Uterus (tissue), 4 donors: ENCODE measurements at places on chromosomes 5 and 9. TPM values are rescaled to one million over a fixed set of nuclear protein-coding genes. Genes with fewer than 3 reads are reported as not detected.

DNA sequence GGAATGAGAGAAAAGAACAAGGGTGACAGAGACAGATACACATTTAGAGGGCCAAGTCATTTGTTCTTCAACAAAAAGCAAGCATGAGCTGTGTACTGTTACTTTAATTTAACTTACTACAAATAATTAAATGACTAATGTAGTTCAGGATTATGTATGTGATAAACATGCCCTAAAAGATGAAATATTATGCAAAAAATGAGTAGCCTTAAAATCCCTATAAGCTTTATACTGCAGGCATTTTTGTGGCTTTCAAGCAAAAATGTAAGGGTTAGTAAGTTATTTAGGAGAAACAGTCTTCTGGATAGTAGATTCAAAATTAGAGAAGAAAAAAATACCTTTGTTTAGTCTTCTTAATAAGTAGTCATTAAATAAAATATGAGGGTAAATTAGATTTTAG, 431.2 kb downstream of the CSNK1G3 start:
- DNase-seq = no peak

The TRIM7 gene
- total RNA-seq = 1.9 TPM

The RAB14 gene
- total RNA-seq = 69.0 TPM

The PKD2L2 gene
- not detected for total RNA-seq

GRCh38 chr5:82540301-82540700, 262.1 kb upstream of the RPS23 start:
- no peak for DNase-seq

- DNase-seq = no peak
These were observed 16.9 kb upstream of the PLCXD3 start for GRCh38 chr5:41527201-41527779.

DNA sequence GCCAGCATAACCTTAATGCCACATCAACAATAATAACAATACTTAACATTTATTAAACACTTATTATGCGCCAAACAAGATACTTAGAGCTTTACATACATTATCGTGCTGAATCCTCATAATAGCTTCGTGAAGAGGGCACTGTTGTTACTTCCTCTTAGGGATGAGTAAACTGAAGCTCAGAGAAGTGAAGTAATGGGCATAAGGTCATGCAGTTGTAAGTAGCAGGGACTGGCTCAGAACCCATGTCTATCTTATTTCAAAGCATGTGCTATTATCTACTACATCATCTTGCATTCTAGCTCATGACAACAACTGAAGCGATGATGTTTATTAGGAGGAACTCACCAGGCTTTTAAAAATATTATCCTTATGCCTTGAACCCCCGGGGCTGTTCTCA, 34.9 kb upstream of the PPP3R2 start:
- DNase-seq = no peak

DNA sequence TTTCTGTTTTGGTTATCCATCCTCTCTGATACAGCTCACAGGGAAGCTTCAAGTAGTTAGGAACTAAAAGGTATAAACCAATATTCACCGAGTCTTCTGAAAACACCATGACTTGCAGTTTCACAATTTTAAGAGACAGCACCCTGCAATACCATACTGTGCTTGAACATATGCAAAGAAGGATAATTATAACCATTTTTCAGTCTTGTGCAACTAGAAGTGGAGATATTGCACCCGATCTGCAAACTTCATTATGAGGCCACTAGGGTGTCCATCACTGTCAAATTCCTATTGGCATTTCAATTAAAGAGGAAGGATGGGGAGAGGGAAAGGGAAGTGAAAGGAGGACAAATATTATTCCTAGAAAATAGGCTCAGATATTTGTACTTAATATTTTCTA, 32.4 kb upstream of the CEP120 start:
- no peak for DNase-seq

DNA sequence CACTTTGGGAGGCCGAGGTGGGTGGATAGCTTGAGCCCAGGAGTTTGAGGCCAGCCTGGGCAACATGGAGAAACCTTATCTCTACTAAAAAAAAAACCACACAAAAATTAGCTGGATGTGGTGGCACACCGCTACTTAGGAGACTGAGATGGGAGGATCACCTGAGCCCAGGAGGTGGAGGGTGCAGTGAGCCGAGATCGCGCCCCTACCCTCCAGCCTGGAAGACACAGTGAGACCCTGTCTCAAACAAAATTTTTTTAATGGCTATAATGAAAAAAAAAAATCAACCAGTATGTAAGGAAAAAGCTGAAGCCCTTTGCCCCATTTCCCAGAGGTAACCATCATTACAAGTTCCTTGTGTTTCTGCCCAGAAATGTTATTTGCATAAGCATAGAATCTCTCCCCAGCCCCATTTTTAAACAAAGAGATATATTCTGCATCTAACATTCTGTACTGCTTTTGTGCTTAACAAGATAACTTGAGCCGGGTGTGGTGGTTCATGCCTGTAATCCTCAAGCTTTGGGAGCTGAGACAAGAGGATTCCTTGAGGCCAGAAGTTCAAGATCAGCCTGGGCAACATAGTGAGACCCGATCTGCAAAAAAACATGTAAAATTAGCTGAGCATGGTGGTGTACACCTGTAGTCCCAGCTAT, 35.1 kb upstream of the KCNIP1 start:
- DNase-seq = no peak

The PTGS1 gene
- 11.8 TPM for total RNA-seq

GRCh38 chr5:14081791-14082190, 61.4 kb upstream of the TRIO start:
- DNase-seq = no peak

The FOXD4L3 gene
- total RNA-seq = not detected

- no peak for DNase-seq
These were observed 68.2 kb downstream of the DOCK2 start for GRCh38 chr5:169705322-169705721.

GRCh38 chr9:130028493-130029222, 14.3 kb downstream of the FNBP1 start:
- no peak for DNase-seq

The IL5 gene
- total RNA-seq = not detected

DNA sequence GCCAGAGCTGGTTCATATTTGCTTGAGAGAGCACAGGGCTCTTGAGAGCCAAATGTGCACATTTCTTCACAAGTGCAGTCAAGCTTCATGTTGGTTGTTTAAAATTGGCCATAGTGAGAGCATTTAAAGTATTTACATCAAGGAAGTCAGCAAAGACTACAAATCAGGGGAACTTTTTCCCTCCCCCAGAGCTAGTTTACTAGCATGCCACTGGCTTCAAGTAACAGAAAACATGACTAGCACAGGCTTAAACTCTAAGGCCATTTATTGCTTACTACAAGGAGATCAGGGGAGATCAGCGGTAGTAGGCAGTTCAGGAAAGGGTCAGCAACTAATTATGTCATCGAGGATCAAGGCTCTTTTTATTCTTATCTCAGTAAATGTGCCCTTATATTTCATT, 11.0 kb upstream of the CCDC171 start:
- no peak for DNase-seq

DNA sequence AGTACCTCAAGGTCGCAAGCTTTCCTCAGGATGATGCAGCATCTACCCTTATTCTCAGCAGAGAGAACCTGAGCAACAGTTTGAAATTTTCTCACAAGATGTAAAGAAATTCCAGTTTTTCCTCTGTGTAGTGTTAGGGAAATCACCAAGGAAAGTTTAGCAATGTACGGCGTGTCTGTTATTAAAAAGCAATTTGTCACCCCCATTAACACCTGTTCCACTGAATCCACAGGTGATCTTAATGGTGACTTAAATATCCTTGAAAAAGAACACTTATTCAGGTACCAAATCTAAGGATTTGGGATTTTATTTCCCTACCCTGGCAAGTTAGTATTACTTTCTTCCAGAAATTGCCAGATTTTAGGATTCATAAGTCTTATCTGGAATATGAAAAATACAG, 77.9 kb upstream of the ATP10B start:
- DNase-seq = no peak

GRCh38 chr5:40798012-40798800, at the start of gene PRKAA1:
TSS of gene PRKAA1 (minus strand) at chr5:40798374. CDS start at chr5:40798189, 185 bp downstream.
- DNase-seq = peak; percentile 91

The RC3H2 gene
- 69.0 TPM for total RNA-seq

The SLC36A3 gene
- total RNA-seq = not detected

GRCh38 chr9:135706288-135706687, 4.3 kb downstream of the KCNT1 start:
- DNase-seq = no peak

GRCh38 chr5:112202694-112203093, 216.4 kb downstream of the EPB41L4A start:
- DNase-seq = no peak

DNA sequence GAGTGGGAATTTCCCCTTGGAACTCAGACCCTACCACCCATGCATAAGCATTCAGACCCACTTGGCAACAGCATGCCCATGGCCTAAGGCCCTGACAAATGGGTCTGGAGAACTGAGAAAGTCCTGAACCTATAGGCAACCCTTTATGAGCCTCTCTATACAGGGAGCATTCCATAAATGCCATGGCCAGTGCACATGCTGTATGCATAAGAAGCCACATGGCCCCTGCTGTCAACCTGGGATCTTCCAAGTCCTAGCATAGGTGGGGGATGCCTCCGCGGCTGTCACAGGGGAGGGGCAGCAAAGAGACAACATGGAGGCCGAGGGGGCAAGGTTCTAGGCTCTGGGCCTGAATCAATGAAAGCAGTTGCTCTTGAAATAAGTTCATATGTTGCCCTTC, 8.2 kb upstream of the NIPAL4 start:
- no peak for DNase-seq

The PCDHGA12 gene
- 22.0 TPM for total RNA-seq

The HTR1A gene
- not detected for total RNA-seq

The C5orf58 gene
- total RNA-seq = not detected

The RORB gene
- total RNA-seq = under 0.01 TPM

DNA sequence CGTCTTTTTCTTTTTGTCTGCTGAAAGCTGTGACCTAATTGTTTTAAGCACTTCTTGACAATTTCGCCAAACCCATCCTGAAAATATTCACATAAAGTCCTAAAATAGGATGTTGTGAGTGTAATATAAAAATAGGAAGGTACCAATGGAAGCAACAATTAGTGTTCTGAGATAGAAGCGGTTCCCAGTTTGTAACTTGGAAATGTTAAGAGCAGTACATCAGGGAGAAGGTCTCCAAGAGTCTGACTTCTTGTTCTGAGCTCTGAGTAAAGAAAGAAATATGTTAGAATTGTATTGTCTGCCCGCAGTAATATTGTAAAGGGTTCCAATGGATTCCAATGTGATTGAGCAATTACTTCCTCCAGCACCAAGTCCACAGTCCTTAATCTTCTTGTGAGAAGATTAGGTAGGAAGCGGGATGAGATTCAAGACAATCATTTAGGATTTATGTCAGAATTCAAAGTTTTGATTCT, 3.9 kb downstream of the VCAN start:
- DNase-seq = no peak

GRCh38 chr5:173557123-173557903, 59.1 kb downstream of the BOD1 start:
- DNase-seq = no peak

- DNase-seq = no peak
These were observed 118.5 kb upstream of the LPCAT1 start for GRCh38 chr5:1642221-1642620.

DNA sequence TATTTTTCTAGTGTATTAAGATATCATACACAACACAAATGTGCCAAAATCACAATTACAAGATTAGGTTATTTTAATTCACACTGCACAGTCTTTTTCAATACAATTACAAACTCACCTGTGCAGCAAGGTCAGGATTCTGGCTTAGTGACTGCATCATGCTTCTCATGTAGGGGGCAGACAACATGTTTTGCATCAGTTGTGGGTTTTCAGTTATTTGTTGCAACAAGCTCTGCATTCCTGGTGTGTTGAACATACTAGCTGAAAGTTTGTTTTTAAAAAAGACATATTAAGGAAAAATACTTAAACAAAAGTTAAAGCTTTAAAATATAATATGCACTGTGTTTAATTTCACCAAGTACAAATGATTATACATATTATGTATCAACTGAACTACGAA, 38.7 kb downstream of the UBQLN1 start:
- no peak for DNase-seq

GRCh38 chr9:135210676-135211523, 123.4 kb downstream of the OLFM1 start:
- no peak for DNase-seq

GRCh38 chr5:171436804-171437285, 17.4 kb downstream of the FGF18 start:
- no peak for DNase-seq

- DNase-seq = no peak
These were observed 71.7 kb upstream of the TBCA start for GRCh38 chr5:77847814-77848290.

DNA sequence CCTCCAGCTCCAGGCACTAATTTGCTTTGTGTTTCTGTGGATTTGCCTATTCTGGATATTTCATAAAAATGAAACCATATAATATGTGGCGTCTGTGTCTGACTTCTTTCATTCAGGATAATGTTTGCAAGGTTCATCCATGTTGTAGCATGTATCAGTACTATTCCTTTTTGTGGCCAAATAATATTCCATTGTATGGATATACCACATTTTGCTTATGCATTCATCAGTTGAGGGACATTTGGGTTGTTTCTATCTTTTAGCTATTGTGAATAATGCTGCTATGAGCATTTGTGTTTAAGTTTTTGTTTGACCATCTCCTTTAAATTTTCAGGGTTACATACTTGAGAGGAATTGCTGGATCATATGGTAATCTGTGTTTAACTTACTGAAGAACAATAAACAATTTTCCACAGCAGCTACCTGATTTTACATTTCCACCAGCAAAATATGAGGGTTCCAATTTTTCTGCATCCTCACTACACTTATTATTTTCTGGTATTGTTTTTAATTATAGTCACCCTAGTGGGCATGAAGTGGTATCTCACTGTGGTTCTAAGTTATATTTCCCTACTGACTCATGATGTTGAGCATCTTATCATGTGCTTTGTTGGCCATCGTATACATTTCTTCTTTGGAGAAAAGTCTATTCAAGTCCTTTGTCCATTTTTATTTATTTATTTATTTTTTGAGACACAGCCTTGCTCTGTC, 63.9 kb downstream of the GCNT4 start:
- DNase-seq = no peak

- no peak for DNase-seq
These were observed 52.7 kb upstream of the ARL15 start for GRCh38 chr5:54362992-54363625.

The PRSS3 gene
- not detected for total RNA-seq

GRCh38 chr5:67165526-67166459, 30.8 kb downstream of the CD180 start:
- DNase-seq = peak; percentile 74

GRCh38 chr5:91787718-91788117, 404.6 kb upstream of the ARRDC3 start:
- DNase-seq = no peak

The GALNT12 gene
- not detected for total RNA-seq

The GRXCR2 gene
- not detected for total RNA-seq

DNA sequence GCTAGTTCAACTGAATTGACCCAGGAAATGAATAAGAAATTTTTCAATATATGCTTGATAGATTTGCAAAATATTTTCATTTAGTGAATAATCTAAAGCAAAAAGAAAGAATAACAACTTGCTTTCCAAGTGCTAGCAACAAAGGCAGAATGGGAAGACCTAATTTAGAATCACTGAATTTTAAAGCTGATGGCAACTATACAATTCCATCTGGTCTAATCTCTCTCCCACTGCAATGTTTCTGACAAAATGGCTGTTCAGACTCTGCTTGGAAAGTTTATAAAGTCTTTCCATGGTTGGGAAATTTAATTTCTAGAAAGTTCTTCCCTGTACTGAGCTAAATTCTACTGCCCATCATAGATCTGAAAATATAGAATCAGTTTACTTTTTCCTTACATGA, 75.7 kb upstream of the ACOT12 start:
- no peak for DNase-seq
